Stimulated activated CD4-positive, alpha-beta T cell treated with anti-CD3 and anti-CD28 coated beads, Interleukin-12 subunit alpha, Interleukin-12 subunit beta, amount 100 ng/mL, for 24 hours (primary cell): ENCODE measurements at places on chromosomes 2 and 18.

DNA sequence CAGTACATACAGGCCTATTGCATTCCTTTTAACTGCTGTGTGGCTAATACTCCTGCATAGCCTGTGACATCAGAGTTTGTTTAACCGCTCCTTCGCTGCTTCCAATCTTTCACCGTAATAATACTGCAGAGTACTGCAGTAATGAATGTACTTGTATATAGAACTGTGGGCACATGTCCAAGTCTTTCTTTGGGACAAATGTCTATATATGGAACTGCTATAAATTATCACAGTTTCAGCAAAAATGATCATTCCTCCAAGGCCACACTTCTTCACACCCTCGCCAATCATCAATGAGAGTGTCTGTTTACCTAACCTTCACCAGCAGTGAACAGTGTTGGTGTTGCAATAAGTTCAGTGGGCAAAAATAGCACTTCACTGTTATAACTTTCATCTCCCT, 230.4 kb downstream of the SP3 start:
- DNase-seq, result no peak

GRCh38 chr2:155665704-155666103, 666.8 kb downstream of the NR4A2 start:
- DNase-seq, result no peak

- DNase-seq, result no peak
Measured at GRCh38 chr2:117828870-117829269, 14.4 kb downstream of the DDX18 start.

DNA sequence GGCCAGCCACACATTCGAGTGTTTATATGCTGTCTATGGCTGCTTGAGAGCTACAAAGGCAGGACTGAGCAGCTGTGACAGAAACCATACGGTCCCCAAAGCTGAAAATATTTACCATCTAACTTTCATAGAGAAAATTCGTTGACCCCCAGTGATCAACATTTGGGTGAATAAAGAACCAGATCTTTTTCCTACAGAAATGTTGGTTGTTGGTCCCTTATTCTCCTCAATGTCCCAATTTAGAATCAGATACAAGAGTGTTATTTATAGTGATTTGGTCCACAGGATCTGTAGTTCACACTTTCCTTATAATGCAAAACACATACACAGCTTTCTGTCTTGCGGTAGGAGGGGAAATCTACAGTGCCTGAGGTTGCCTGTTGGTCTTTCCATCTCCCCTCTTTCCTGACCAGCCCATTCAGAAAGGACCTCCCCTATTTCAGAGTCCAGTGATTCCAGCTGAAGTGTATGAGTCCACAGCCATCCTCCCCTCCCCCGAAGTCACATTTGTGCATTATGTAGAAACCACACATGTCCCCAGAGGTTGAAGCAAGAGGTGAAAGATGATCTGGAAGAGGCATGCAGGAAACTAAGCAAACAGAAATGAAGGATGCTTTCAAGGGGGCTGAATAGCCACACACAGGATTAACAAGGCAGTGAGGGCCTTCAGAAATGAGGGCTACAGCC, 61.9 kb downstream of the SPRED2 start:
- no peak for DNase-seq

DNA sequence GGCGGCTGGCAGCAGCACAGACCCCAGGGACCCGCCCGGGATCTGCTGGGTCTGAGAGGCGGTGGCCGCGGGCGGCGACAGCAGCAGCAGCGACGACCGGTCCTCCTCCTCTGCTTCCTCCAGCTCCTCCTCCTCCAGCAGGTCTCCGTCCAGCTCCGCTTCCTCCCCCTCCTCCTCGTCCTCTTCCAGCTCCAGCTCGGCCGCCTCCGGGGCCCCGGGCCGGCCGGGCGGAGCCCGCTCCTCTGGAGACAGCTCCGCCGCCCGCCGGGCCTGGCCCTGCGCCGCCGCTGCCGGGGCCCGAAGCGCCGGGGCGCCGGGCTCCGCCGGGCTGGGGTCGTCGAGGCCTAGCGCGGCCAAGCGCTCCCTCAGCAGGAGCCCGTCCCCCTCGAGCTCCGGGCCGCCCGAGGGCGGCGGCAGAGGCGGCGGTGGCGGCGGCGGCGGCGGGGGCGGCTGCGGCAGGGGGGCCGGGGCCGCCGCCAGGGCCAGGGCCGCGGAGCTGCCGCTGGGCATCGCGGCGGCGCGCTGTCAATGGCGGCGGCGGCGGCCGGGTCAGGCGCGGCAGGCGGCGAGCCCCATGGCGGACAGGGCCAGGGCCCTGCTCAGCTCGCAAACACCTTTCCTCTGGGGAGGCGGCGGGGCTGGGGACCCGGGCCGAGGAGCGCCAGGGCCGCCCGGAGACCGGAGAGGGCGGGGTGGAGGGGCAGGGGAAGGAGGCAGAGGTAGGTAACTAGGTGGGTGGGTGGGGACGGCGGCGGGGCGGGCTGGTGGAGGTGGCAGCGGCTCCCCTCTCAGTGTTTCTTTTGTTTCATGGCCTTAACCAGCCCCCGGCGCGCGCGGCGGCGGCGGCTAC, 445 bp downstream of the MEX3C start:
- DNase-seq, result no peak

DNA sequence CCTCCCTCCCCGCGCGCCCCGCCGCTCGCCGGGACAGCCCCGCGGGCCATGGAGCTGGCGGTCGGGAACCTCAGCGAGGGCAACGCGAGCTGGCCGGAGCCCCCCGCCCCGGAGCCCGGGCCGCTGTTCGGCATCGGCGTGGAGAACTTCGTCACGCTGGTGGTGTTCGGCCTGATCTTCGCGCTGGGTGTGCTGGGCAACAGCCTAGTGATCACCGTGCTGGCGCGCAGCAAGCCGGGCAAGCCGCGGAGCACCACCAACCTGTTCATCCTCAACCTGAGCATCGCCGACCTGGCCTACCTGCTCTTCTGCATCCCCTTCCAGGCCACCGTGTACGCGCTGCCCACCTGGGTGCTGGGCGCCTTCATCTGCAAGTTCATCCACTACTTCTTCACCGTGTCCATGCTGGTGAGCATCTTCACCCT, 865 bp downstream of the GALR1 start:
- no peak for DNase-seq

- no peak for DNase-seq
Measured at GRCh38 chr2:127884436-127884835, 1.3 kb downstream of the AMMECR1L start.

DNA sequence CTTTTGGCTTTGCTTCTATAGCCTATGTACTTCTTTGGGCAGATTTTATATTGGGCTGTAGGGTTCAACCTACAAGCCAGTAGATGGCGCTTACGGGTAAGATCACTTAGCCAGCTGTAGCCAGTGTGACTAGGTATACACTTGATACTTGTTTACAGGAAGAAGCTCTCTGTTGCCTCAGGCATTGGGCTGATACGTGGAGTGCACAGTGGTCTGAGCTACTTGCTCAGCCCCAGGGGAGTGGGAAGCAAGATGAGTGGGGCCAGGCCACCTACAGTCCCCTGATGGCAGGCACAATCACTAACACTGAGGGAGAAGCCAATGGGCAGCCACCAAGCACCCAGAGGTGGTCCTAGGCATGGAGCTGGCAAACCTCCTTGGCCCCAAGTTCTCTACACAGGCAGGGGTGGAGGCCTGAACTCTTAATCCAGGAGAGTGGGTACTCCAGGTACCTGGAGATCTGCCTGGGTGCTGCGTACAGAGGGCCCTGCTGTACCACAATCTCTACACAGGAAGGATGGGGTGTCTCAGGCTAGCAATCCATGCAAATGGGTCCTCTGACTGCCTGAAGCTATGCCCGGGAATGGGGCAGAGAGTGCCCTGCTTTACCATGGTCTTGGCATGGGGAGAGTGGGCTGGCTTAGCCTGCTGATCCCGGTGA, 122.2 kb downstream of the NCOA1 start:
- no peak for DNase-seq

DNA sequence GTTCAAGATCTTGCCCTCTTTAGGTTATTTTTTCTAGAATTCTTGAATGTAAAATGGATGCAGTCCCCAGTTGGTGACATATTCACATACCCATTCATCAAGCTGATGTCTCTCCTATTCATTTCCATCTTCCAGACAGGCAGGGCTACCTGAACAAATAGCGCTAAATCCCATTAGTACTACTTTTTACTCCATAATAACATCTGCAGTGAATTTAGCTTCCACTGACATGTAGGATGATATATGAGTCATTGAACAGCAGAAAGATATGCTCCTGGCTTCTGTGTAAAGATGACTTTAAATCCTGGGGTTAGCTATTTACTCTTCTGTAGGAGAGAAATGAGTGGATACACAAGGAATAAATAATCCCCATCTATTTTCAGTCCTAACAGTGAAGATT, 194.7 kb downstream of the RND3 start:
- no peak for DNase-seq

DNA sequence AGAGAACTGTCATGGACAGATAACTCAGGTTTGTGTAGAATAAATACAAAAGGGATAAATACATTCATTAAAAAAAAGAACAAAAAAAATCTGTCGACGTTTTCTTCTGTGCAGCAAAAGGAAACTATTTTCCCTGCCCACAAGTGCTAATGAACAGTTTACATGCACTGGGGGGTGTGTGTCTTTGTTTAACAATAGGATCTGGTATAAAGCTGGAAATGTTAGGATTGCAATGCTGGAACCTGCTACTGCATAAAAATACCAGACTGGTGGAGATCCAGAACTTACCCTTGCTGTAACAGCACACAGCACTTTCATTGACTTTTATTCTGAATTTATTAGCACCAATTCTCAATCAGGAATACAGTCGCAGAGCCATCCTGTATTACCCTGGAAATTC, 84.6 kb upstream of the THOC1 start:
- DNase-seq, result no peak

- DNase-seq, result no peak
Measured at GRCh38 chr18:53657257-53657656, 567.2 kb downstream of the MBD2 start.

- no peak for DNase-seq
Measured at GRCh38 chr18:76553715-76554546, 58.9 kb upstream of the ZNF516 start.

DNA sequence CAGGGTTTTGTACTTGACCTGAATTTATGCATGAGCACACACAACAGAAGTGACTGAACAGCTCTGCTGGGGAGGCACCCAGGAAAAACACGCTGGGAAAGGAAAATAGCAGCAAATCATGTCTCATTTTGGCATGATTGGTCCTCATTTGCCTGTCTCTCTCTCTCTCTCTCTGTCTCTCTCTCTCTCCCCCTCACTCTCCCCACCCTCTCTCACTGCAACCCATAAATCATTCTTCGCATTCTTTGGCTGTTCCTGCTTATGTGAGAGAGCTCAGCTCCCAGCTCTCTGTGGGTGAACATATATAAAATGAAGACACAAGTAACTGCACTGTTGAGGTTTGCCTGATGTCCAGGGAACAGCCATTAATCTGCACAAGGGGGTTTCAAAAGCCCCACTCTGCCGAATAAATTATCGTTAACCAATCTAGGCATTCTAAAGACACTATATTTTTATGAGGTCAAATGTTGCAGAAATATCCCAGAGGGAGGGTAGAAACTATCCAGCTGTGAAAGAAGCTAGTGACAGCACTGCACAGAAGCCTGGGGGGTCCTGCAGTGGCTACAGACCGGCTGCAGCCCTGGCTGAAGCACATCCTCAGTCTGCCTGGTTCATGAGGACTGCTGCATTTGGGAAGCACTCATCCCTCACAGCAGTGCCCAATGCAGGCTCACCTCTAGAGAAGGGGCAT, 260.3 kb downstream of the AFF3 start:
- no peak for DNase-seq

GRCh38 chr2:98372579-98372978, 26.3 kb downstream of the CNGA3 start:
- DNase-seq, result no peak

GRCh38 chr2:158624071-158624667, 167.4 kb downstream of the PKP4 start:
- DNase-seq, result no peak

DNA sequence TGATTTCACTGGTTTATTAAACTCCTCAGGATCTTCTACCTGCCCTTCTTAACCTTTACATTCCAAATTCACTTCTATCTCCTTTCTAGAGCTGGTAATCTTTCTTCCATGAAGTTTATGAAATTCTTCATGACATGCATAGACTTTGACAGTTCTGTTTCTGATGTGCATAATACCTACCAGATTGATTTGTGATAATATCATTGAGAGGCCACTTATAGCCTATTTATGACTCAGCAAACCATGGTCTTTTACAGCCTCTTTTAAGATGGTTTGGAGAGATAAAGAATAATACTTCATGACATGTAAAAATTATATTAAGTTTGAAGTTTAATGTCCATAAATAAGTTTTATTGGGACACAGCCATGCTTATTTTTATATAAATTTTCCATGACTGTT, 14.0 kb downstream of the SCN2A start:
- DNase-seq, result no peak

DNA sequence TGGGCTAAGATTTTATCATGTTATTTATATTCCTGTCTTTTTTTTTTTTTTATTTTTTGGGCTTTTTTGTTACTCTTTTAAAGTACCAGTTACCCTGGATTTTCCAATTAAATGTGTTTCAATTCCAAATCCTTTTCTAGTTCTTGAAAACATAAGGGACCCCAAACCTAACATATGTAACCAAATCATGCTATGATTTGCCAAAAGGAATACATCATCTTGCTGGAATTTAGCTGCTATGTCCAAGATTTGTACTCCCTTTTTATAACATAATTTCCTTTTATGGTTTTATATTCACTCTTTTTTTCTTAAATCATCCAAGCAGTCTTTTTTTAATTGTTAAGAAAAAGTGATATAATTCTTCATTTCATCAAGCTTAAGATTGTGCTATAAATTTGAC, 60.9 kb upstream of the DSEL start:
- no peak for DNase-seq
